Cerebellar nuclear complex (tissue), 1 donor: ENCODE measurements at places on chromosomes 2 and 18.

DNA sequence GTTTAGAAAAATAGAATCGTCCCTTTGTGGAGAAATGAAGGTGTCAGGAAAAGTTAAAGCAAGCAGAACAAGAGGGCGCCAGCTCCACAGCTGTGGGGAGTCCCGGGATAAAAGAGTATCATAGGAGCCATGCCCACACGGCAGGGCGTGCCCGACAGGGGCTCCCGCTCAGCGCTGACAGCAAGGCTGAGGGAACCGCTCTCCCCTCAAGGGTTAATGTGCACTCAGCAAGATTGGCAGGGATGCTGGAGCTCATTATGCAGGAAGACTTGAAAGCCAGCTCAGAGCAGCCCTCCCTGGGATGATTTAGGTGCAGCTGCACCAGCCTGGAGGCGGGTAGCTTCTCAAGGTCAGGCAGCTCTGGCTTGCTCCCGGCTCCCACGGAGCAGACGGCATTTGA is 500.2 kb downstream of the EIPR1 start:
- DNase-seq: no peak

DNA sequence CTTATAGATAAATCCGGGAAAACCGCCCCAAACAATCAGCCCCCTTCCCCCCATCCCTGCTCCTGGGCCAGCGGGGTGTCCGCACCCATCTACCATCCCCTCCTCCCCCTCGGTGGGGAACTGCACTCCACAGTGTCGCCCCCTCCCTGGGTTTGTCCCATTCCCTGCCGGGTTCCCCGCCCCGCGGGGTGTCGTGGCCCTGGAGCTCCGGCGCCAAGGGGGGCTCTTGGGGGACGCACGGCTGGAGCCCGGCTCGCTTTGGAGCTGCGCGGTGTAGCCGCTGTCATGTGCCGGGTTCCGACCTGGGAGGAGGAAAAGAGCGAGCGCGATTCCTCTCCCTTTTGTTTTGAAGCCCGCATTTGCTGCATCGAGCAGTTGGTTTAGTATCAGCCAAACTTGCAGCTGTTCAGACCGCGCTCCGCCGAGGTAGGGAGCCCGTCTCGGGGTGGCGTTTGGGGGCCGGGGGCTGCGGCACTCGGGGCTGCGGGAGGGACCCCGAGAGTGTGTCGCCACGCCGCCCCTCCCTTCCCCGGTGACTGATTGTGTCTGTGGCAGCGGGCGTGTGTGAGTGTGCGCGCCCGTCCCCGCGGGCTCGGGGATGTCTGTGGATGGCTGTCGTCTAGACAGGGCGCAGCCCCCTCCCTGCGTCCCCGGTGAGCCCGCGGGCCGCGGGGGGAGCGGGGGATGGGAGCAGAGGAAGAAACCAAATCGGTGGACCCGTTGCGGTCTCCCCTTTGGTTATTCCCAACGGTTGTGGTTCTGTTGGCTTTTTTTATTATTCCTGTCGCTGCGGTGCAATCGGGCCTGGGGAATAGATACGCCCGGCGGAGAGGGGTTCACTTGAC is 797 bp downstream of the CTIF start:
- no peak for DNase-seq

- no peak for DNase-seq
Measured at GRCh38 chr2:99840831-99841230, 301.6 kb downstream of the AFF3 start.

GRCh38 chr2:166104773-166105172 is 23.0 kb downstream of the SCN1A start:
- no peak for DNase-seq

- no peak for DNase-seq
Measured at GRCh38 chr2:234735829-234736228, 216.0 kb upstream of the SH3BP4 start.

GRCh38 chr2:227890495-227891079 is 19.2 kb downstream of the DAW1 start:
- DNase-seq: peak; percentile 15

DNA sequence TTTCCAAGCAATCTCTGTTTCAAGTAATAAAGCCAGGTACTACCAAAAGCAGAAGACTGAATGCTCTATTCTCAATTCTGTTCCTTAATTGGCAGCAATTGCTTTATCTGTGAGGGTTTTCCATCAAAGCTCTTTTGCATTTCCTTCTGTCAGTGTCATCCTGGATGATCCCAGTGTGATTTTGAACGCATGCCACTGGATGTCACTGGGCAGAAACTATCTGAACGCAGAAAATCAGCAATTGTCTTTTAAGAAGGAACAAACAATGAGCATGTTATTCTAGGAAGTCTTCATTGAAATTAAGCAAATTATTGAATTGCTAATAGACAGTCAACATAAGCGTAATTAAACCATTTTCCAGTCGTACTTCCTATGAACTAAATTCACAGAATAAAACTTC is 259.0 kb upstream of the REG3G start:
- DNase-seq: no peak

DNA sequence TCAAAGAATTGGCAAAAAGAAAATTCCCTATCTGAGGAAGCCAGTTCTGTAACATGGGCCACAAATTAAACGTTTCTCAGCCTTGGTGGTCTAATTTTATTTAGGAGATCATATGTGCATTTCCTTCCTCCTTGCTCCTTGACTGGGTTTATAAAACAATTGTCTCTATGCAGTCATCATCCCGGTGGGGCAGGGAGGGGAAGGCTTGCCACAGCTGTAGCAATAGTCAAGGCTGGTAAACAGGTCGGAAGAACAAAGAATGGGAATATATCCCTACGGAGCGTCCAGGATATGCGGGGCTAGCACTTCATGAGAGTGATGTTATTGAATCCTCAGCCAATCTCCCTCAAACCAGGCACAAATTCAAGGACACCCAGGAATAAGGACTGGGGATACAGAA is 143.8 kb downstream of the RNF152 start:
- no peak for DNase-seq

- no peak for DNase-seq
Measured at GRCh38 chr18:73153271-73153670, 285.5 kb upstream of the NETO1 start.

- no peak for DNase-seq
Measured at GRCh38 chr2:15313657-15314056, 247.5 kb downstream of the NBAS start.

- no peak for DNase-seq
Measured at GRCh38 chr2:151793123-151793522, 35.1 kb downstream of the ARL5A start.

DNA sequence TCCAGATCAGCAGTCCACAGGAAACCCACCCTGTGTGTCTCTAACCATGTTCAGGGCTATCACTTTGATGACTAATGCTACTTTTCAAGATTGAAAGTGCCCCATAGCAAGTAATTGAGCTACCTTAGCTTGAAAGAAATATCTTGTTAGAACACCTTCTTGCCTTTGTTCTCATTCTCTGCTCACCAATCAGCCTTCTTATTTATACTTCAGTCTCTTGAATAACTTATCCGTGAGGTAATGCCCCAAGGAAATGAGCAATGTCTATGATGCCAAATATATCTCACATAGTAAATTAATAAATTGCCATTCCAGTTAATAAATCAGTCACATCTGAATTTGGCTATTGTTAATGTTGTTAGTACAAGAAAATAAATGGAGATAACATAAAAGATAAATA is 141.6 kb downstream of the WDPCP start:
- no peak for DNase-seq

DNA sequence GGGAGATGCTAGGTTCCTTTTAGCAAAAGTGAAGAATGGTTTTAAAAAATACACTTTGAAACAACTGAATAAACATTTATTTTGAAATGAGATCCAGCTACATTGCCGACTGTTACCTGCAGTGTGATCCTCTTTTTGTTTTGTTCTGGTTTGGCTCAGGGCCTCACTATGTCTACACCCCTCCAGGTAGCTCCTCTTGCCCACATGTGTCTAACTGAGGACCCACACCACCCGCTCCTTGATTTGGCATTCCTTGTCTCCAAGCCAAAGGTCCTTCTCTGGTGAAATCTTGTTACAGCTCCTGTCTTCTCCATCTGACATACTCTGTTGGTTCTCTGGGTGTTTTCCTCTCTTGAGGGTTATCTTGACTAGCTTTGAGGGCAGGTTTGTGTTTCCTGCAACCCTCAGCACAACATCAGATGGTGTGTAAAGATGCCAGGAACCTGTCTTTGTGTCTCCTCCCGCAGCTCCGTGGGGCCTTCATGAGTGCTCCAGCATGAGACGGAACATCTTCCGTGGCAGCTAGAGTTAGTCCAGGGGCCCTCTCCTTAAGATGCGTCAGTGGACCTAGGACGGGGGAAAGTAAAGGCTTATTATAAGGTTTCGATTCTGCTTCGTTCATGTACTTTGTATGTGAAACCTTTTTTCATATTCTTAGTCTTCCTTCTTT is 32.1 kb downstream of the MAP4K4 start:
- no peak for DNase-seq

DNA sequence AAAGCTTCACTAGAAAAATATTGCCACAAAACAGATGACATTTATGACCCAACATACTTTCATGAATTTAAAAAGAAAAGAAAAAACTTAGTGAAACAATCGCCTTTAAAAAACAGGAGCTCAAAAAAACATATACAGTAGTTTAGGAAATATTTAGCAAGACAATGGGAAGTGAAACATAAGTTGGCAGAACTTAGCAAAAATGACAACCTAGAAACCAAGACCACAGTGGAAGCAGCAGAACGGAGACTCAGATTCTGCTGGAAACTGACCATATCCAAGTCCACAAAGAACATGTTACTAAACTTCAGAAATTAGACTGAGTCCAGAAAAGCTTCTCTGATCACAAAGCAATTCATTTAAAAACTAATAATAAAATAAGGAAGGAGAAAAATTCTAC is 41.8 kb upstream of the CTAGE1 start:
- no peak for DNase-seq

DNA sequence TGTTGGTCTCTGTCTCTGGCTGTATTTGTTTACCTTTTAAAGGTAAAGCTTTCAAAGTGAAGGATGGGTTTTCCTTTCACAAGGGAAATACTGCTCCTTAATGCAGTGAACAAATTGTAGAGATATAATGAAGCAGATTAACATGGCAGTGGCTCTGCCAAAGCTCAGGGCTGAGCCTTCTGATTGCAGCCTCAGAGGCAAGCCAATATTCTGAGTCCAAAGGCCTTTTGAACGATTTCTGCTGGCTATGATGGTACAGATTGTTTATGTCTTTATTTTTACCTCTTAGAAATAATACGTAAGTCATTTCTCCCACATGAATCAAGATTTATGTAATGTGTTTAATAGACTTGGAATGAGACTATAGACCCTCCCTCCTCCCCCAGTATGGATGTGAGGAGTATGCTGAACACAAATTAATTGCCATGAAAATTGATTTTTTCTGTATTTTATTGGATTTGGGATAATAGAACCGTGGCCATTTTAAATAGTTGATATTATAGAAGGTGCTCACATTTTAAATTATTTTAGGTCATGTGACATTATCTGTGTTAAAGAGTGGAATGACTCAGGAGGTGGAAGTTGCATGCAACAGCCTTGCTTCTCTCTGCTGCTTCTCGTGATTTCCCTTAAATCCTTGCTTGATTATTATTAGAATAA is 772 bp downstream of the SCN2A start:
- peak; percentile 29 for DNase-seq

GRCh38 chr2:134446383-134447017 is 192.6 kb downstream of the MGAT5 start:
- no peak for DNase-seq

DNA sequence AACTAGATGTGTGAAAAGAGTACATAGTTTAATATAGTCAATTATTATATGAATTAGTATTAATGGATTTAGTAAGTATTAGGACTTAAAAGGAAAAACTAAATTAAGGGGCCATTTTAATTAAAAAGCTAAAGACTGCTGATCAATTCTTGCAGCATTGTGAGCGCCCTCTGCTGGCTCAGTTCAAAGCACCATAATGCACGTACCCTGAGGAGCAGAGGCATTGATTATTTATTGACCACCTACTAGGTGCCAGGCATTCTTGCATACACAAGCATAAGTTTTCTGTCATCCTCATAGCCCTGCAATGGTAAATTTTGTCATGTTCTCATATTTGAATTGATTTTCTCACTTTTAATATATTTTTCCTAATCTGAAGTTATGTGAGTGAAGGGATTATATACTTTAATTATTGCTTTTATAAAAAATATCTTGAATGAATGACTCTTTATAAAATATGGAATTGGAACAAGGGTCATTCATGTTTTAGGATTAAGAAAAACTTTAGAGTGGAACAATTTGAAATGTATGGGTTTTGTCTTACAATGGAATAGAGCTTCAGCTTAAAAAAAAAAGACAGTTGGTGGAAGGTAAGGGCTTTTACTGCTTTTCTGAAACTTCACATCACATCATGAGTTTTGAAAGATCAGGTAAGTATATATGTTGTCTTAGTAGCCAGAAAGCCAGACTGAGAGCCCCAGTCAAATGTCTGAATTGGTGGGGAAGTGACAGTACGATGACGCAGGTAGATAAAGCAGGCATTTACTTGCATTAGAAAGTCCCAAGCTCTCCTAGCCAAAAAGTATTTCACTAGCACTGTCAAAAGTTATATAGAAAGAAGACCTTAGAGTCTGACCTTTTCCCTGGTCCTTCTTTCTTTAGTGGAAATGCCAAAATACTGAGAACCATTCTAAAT is 9.7 kb downstream of the ITGA4 start:
- no peak for DNase-seq

- no peak for DNase-seq
Measured at GRCh38 chr2:128314348-128315121, 4.1 kb downstream of the HS6ST1 start.

DNA sequence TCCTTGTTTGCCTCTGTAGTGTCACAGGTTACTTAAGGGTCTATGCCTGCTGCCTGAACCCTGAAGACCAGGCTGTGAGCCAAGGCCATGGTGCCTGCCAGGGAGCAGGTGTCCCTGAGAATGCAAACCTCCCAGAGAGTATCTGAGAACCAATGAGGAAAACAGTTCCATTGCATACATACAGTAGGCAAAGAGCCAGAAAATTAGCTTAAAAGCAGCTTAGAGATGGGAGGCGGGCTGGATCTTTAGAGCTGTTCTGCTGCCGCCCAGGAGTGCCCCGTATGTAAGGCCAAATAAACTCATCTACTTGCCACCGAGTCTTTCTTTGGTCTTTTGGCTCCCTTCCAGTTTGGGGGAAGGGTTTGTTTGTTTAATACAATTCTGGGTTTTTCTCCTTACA is 327.9 kb downstream of the CLIP4 start:
- no peak for DNase-seq

- DNase-seq: peak; percentile 50
Measured at GRCh38 chr2:86807468-86808275, 17.0 kb upstream of the CD8A start.

DNA sequence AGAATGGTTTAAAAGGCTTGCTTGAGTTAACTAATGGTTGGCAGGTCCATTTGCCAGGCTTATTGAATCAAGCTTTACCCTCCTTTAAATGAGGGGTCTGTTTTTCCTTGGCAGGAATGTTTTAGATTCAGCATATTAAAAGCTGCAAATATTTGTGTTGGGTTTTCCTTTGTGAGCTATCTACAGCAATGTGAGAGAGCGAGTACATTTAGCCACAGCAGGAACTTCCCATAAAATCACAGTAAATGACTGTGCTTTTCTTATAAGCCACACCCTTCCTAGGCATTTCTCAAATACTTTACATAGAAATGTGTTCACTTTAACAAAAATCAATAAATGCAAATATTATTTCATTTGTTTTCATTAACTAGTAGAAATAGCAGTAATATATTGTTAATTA is 23.9 kb downstream of the CALCRL start:
- DNase-seq: no peak
